ENCODE measurements at places on chromosomes 7 and 10.

- no peak for DNase-seq
These were observed 58.3 kb downstream of the CXCL12 start for GRCh38 chr10:44326474-44327030.

- DNase-seq: no peak
These were observed 149.4 kb upstream of the MKI67 start for GRCh38 chr10:128275388-128276177.

- DNase-seq: no peak
These were observed 112.5 kb downstream of the ZMIZ1 start for GRCh38 chr10:79181227-79181626.

DNA sequence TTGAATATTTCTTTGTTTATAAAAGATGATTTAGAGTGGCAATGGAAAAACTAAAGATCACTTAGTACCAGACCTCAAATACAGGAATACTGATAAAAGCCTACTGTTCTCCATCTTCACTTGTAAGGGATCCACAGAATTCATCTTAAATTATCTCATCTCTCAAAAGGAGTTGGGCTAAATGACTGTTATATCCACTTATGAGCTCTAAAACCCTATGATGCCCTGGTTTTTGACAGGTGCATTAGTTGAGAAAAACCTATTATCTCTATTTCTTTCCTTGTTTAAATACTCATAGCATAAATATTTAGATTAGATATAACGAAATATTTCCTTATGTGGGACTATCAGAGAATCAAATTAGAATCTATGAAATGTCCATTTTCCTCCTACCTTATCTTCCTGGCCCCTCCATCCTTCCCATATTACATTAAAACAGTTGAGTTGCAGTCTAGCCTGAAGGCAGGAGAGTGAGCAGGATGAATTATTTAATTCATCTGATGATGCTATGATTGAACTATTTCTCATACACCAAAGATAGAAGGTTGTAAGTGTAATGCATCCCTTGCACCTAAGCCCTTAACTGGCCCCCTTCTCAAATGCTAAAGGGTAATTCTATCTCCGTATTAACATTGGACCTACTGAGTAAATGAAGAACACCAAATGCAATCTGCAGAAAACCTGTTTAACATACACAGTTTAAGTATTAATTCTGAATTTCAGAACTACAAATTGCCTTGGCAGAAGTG, 29.7 kb downstream of the PPP3CB start:
- DNase-seq: no peak

GRCh38 chr7:1496531-1497292, 7.5 kb downstream of the INTS1 start:
- DNase-seq: no peak

DNA sequence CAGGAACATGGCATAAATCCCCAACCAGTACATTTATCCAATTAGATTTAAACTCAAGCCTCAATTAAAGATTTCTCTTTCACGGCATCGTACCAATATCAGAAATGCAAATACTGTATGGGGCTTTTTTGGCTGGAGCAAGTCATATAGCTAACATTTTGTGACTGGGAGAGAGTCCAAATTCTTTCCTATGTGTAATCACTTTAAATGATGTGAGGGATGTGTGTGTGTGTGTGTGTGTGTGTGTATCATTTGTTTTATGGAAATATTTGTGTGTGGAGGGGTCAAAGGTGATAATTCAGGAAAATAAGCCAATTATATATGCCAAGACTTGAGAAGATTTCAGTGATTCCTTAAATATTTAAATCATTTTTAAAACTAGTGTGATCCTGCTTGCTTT, 196.6 kb downstream of the TRIL start:
- no peak for DNase-seq

DNA sequence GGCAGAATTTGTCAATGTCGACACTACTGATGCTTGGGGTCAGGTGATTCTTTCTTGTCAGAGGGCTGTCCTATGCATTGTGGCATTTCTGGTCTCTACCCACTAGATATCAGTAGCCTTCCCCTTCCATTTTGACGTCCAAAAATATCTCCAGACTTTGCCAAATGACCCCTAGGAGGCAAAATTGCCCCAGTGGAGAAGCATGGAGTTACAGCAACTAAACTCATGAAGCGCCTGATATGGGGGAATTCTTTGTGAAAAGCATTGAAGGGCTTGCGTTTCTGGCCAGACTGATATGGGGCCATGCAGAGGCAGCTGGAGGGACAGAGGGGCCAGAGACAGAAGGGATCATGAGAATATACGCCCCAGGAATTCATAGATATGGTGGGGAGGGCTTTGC, 43.6 kb downstream of the ADRB1 start:
- DNase-seq: no peak

- no peak for DNase-seq
These were observed 243.0 kb downstream of the PLXNA4 start for GRCh38 chr7:132333301-132333700.

- DNase-seq: no peak
These were observed 5.1 kb downstream of the SGMS1 start for GRCh38 chr10:50618624-50619023.

DNA sequence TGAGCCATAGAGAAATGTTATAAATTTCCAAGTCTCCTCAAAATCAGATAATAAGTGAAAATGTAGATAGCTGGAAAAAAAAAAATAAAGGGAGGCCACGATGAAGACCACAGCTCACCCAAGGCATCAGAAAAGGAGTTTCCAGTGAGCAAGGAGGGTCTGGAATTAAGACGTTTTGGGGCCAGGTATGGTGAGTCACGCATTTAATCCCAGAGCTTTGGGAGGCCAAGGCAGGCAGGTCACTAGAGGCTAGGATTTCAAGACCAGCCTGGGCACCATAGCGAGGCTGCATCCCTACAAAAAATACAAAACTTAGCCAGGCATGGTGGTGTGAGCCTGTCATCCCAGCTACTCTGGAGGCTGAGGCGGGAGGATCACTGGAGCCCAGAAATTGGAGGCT, 65.5 kb downstream of the ASB13 start:
- DNase-seq: no peak

All from endothelial cell (in vitro differentiated cells).